ENCODE measurements at places on chromosomes 2 and 18.
A peak's percentile ranks its signal among the peaks of the same experiment; 100 is the strongest.

DNA sequence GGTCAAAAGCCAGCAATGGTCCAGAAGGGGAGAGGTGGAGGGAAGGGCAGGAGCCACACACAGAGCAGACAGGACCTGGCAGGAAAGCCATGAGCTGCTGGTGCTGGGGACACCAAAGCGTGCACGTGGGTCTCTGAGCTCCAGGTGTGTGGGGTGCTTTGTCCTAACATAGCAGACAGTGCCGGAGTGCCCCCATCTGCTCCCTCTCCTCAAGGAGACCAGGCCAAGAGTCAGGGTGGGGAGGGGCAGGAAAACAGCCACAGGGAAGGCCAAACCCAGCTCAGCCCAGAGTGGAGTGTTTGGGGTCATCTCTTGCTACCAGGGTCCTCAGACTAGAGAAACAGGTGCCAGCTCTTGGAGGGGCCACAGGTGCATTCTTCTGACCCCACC lies 4.2 kb upstream of the GPC1 start:
- DNase-seq, result no peak

DNA sequence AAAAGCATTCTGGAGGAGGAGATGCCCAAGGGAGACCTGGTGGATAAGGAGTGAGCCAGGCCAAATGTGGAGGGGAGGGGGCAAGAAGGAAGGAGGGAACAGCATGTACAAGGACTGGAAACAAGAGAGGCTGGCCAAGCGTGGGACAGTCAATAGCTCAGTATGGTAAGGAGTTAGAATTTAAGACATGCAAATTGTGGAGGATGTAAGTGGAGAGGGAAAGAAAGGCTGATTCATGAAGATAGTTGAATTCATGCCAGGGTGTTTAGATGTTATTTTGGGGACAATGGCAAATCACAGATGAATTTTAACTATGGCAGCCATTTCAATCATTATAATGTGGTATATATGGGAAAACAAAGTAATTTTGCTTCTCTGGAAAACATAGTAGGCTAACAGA lies 462.3 kb downstream of the MEIS1 start:
- no peak for DNase-seq

DNA sequence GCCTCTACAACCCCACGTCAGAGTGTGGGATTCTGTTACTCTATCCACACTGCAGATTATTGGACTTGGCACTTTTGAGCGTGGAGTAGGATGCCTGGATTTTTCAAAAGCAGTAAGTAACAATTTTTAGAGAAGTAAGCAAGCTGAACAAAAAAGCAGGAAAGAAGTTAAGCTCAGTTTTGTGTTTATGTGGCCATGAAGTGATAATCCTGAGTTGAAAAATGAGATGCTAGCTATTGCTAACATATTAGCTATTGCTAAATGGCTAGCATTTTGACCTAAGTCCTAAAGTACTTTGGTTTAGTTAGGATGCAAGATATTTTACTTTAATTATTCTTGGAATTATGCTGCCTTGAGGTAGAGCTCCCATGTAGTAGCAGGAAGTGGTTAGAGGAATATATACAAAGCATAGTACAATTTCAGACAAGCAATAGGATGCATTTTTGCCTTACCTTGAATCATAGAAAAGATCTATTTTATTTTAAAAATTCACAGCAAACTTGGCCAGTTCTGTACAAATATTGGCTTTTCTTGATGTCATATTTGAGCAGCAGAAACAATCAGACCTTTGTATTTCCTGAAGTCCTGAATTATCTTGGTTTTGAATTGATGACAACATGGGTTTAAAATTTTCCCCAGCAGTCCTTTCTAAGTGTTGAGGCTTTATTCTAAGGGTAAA lies 74.6 kb downstream of the COX7A2L start:
- no peak for DNase-seq

GRCh38 chr18:13878857-13879256 lies 36.5 kb downstream of the MC2R start:
- DNase-seq, result no peak

- no peak for DNase-seq
Observed at GRCh38 chr2:46973673-46974072, 58.1 kb upstream of the MCFD2 start.

DNA sequence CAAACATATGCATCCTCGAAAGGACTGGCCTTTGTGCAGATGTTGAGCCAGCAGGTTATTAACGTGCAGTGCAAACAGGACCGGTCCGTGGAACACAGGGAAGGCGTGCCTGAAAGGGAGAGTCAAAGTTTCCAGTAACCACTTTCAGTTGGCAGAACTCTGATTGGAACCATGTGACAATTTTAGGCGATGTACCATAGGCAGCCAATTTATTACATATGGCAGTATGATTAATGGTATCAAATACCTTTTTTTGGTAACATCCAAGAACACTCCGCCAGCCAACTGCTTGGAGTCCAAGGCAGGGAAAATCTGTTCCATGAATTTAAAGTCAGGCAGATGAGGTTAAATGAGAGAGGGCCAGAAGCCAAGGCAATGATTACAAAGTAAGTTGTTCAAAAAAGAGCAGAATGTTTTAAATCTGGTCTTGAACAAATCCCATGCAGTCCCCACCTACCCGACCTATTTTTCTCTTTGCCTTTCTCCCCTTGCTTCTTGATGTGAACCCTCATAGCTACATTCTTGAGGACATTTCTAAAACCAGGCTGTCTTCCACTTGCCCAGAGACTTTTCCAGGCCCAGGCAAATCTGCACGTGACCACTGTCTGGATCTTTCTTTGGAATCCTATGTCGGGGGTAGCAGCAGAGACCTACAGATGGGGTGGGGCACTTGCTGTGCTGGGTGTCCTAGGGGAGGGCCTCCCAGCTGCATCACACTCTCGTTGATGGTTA lies 351.7 kb downstream of the HRH4 start:
- no peak for DNase-seq

GRCh38 chr2:24359129-24360049 lies 947 bp downstream of the ITSN2 start:
- peak; percentile 54 for DNase-seq

- no peak for DNase-seq
Observed at GRCh38 chr2:66279024-66279423, 155.9 kb upstream of the MEIS1 start.

- DNase-seq, result no peak
Observed at GRCh38 chr2:72914589-72915319, 2.6 kb upstream of the EMX1 start.

- no peak for DNase-seq
Observed at GRCh38 chr2:105391763-105392662, 6.8 kb downstream of the FHL2 start.

Data from midbrain (tissue), 1 donor.